ENCODE measurements at places on chromosomes 1 and 21.

DNA sequence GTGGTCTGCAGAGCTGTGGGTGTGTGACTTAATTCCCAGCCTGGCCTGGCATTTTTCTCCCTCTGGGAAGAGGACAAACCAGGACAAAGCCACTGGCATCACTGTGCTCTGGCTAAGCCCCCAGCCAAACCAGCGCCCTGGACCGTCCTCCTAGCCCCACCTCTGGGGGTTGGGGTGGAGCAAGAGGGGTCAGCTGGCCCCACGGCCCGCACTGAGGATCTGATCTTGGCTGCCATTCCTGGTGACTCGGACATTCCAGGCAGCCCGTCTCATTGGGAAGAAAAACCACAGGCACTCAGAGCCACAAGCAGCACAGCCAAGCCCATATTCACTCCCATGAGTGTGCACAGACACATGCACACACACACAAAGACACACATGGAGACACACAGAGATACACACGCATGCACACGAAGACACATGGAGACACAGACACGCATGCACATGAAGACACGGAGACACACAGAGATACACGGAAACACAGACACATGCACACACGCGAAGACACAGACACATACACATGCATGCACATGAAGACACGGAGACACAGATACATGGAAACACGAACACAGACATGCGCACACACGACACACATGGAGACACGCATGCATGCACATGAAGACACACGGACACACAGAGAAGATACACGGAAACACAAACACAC is 2.3 kb upstream of the MXRA8 start:
- DNase-seq: peak; percentile 97

DNA sequence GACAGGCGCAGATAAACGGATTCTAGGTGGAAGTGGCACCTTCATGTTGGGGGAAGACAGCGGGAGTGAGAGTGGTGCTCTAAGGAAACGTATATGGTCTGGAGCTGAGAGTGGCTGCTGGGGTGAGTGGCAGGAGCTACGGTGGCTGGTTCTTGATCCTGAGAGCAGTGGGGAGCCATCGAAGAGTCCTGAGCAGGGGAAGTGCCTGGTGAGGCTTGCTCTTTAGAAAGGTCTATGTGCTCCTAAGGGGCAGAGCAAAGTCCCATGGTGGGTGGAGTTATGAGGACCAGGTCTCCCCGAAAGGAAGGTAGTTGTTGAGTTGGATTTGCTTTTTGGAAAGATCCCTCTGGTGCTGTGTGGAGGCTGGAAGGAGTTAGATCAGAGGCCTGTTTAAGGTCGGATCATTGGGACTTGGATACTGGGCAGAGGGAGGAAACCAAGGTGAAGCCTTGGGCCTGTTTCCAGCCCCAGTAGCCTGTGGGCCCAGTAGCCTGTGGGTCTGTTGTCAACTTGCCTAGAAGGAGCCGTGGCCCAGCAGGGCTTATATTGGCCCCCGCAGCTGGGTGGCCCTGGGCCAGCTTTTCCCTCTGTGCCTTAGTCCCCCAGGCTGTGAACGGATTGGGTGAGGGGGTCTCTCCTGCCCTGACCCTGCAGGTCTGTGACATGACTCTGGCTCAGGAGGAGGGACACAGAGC is 33.0 kb downstream of the ACOT11 start:
- DNase-seq: no peak

DNA sequence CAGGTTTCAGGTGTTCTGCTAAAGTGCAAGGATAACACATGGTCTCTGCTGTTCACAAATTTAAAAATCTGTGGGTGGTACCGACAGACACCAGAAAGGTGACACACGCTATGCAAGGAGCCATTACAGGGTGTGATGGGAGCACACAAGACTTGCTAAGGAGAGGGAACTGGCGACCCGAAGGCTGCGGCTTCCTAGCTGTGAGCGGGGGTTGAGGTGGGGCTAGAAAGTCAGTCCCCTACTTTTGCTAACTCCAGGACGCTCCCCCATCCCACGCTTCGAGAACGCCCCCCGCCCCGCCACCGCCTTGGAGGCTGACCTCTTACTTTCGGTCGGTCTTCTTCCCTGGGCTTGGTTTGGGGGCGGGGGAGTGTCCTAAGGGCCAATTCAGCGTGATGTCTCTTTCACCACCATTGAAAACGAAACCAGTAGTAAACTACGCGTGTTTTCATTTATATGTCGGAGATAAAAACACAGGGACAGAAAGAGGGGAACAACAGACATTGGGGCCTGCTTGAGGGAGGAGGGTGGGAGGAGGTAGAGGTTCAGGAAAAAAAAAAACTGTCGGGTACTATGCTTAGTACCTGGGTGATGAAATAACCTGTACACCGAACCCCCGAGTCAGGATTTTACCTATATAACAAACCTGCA is 1.1 kb downstream of the CKS1B start:
- DNase-seq: peak; percentile 65

DNA sequence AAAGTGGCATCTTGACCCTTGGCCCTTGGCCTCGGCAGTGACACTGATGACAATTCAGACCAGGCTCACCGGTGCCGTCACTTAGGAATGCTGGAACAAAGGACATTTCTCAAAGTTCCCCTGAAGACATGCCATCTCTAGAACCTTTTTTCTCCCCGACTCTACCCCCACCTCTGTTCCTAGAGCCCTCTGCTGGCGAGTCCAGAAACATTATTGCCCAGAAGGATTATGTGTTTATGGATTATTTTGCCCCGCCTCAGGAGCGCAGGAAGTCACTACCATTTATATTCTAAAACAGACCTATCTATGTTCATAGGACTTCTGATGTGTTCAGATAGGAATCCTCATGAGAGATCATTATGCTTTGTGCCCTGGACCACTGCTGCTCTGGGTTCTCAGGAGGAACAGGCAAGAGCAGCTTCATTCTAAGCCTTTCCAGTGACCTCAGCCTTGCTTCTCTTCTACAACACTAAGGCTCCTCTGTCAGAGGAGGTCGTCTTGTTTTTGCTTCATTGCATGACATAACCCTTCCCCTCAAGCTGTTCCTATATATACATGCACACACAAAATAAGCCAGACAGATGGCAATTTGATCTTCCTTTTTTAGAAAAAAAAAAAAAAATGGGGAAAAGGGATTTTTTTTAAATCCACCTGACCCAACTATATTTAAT is 12.4 kb upstream of the SHISA4 start:
- no peak for DNase-seq

DNA sequence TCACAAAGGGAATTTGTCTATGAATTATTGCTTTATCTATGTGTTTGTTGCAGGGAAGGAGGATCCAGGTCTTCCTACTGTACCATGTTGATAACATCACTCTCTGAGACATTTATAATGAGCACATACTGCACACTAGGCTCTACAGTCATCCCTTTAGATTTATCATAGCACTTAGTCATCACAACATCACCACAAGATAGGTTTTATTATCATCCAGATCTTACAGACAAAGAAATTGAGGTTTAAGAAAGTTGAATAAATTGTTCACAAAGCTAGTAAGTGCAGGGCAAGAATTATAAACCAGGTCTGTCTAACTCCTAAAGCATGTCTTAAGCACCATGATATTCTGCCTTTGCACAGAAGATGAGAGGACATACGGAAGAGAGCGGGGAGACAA is 121.1 kb upstream of the ST6GALNAC5 start:
- peak; percentile 31 for DNase-seq

GRCh38 chr1:84833194-84833593 is 59.8 kb downstream of the LPAR3 start:
- no peak for DNase-seq

DNA sequence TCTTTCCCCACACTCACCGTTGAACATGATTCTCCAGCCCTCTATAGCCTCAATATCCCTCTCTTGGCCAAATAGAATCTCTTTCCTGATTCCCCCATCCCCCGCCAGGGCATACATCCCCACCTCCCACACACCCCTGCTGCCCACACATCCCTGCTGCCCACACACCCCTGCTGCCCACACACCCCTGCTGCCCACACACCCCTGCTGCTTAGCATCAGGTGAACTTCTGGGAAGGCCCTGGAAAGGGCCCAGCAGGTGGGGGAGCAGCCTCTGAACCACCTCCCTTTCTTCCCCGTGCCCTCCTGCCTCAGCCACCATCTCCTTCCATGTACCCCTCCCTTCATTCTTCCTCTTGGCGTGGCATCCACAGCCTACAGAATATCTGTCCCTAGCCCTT is 15.9 kb upstream of the IFNLR1 start:
- DNase-seq: no peak

GRCh38 chr1:26283279-26283853 is 3.5 kb downstream of the SH3BGRL3 start:
- DNase-seq: peak; percentile 26

GRCh38 chr1:36465731-36466369 is 1.7 kb upstream of the MRPS15 start:
- DNase-seq: peak; percentile 59

DNA sequence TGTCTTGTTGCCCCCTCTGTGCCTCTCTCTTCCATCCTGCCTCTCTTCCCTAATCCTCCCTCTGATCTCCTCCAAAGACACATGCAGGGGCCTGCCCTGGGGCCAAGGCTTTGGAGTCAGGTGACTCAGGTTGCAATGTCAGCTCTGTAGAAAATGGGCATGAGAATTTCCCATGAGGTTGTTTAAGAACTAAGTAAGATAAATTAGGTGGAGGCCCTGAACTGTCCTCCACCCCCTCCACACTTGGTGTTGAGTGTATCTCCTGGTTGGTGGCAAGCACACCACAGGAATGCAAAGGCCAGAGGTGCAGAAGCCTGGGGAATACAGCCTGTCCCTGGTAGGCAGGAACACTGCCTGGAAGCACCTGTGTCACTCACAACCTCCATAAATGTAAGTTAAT is 63.9 kb upstream of the GRIK3 start:
- no peak for DNase-seq

DNA sequence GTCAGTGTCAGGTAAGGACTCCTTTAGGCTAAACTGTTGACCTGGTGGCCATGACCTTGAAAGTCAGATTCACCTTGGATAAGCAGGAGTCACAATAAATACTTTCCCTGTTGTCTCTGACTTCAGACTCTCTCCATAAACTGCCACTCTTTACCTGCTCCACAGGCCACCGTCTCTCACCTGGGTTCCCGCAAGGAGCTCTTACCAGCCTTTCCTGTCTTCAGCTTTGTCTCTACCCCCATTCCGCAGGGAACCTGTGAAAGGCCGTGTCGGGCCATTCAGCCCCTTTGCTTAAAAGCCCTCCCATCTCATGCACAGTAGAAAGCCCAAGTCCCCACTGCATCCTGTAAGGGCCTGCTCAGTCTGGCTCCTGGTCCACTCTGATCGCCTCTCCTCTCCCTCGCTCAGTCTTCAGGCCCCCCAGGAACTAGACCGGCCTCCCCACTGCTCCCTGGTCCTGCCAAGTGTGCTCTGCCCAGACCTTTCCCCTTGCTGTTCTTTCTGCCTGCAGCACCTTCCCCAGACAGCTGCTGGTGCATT is 79.5 kb downstream of the ACTL8 start:
- no peak for DNase-seq

DNA sequence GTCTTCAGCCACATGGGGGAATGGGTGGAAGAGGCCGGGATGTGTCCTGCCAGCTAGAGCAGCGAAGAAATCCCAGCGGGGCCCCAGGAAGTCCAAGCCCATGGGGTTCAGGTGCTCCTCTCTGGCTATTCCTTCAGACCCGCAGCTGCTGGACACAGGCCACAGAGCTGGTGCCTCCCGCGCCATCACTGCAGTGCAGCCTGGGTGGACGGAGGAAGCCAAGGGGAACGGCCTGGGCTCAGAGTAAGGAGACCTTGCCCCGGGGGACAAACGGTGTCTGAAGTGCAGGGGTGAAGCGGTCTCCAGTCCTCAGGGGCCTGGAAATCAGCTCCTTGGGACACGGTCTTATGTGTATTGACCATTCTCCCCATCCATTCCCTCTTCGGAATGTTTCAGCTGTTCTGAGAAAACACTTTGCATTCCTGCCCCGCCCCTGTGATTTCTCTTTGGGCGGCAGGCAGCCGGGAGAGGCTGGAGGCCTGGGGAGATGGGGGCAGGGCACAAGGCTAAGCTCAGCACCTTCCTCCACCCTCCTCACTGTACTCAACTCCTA is 18.4 kb downstream of the MTHFR start:
- DNase-seq: peak; percentile 58

DNA sequence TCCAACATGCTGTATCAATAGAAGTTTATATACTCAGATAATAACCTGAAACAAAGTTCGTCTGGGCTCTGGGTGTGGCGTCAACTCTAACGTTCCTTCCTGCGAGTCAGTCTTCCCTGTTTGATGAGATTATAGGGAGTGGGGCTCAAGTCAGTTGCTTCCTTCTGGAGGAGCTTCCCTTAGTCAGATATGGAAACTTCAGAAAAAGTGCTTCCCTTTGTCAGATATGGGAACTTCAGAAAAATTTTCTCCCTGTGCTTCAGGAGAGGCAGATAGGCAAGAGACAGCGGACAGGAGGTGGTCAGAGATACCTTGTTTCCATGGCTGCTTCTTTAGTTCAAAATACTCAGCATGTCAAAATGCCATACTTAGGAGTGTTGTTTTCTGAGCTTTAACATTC is 51.1 kb upstream of the PRDX6 start:
- DNase-seq: no peak

- no peak for DNase-seq
Observed at GRCh38 chr1:24503870-24504523, 1.4 kb downstream of the RCAN3 start.

DNA sequence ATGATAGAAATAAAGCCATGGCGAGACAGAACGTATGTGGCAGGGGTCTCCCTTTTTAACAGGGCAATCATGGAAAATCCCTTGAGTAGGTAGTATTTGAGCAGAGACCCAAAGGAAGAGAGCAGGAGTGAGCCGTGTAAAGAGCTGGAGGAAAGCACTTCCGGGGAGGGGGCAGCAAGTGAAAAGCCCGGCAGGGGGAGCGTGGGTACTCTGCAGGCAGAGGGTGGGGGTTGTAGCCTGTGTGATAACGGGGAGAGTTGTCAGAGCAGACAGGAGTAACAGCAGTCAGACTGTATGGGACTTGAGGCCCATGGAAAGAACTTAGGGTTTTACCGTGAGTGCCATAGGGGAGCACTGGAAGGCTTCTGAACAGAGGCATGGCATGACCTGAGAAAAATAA is 51.1 kb upstream of the LDLRAP1 start:
- DNase-seq: no peak

DNA sequence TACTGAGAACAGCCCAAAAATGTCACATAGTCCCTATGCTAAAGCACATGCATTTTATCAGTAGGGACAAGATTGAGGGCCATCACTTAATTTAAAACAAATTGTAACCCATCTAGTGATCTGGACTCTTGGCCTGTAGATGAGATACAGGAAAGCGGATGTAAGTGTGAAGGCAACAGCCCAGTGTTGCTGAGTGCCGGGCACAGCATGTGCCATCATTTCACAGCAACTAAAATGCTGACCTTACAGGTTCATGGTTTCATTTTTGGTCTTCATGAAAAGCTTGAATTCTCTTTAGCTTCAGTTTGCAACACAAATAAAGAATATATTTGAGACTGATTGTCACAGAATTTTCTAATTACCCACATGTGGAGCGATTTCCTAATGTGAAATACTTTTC is 5.8 kb downstream of the COG2 start:
- no peak for DNase-seq

Measured in EL (cell line).